Caco-2 (cell line): ENCODE measurements at places on chromosomes 6 and 20. TPM values are rescaled to one million over a fixed set of nuclear protein-coding genes. Genes with fewer than 3 reads are reported as not detected.
A peak's percentile ranks its signal among the peaks of the same experiment; 100 is the strongest.

GRCh38 chr6:143335865-143336264, 114.6 kb downstream of the ADAT2 start:
- H3K36me3 ChIP-seq = no peaks in the 10 kb centered on the region
- no peak overlapping the region for H3K27ac ChIP-seq
- H3K27me3 ChIP-seq = no peaks in the 10 kb centered on the region
- no peak for DNase-seq
- no peaks in the 10 kb centered on the region for H3K4me1 ChIP-seq

DNA sequence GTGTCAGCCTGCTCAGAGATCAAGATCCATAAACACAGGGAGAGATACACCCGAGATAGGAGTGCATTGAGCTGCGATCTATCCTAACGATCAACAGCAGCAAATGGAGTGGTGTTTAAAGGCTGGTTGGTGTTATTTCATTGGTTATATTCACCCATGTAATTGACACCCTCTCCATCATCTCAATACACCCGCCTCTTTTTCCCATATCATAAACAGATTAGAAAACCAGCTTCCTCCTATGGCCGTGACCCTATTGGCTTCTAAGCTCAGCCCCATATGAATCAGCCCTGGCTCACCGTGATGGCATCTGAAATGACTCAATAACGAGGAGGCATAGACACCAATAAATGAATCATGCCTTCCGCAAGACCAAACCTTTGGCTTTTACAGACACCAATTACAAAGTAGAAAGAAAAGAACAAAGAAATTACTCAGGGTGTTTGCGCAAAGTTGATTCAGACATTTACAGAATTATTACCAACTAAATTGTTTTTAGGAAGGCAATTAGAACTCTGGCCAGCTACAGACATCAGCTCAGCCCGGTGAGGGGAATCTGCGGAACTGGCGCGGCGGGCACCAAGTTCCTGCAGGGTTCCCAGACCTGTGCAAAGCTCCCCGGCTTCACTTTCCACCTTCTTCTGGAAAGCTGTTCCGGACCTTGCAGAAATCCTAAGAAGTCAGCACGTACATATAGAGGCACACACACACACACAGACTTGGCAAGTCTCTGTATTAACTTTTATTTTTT, 11.5 kb downstream of the PMEPA1 start:
- H3K27ac ChIP-seq = peak overlapping the region; percentile 49
- DNase-seq = peak; percentile 73
- H3K4me1 ChIP-seq = peaks cover 32% of the 10 kb centered on the region
- no peaks in the 10 kb centered on the region; the same call in none of the 2 replicates for H3K27me3 ChIP-seq
- H3K4me3 ChIP-seq = no peak overlapping the region

Gene BPIFB2
- total RNA-seq = not detected in 2 replicates

- no peaks in the 10 kb centered on the region; the same call in 1 of the 2 replicates for H3K27me3 ChIP-seq
- no peak for DNase-seq
- H3K4me1 ChIP-seq = peaks cover 8% of the 10 kb centered on the region
- no peak overlapping the region for H3K4me3 ChIP-seq
Observed at GRCh38 chr20:38872036-38872435, 54.2 kb upstream of the FAM83D start.

GRCh38 chr6:148720897-148721296, 25.9 kb upstream of the UST start:
- H3K4me3 ChIP-seq = no peak overlapping the region
- no peak overlapping the region for H3K27ac ChIP-seq

- H3K27me3 ChIP-seq = no peaks in the 10 kb centered on the region
- no peak overlapping the region for H3K27ac ChIP-seq
- no peak overlapping the region for H3K4me3 ChIP-seq
- DNase-seq = no peak
- H3K4me1 ChIP-seq = no peaks in the 10 kb centered on the region
Observed at GRCh38 chr6:129552413-129552812, 157.6 kb downstream of the ARHGAP18 start.

Gene CENPB
- total RNA-seq = 72.7 and 84.3 TPM in 2 replicates

DNA sequence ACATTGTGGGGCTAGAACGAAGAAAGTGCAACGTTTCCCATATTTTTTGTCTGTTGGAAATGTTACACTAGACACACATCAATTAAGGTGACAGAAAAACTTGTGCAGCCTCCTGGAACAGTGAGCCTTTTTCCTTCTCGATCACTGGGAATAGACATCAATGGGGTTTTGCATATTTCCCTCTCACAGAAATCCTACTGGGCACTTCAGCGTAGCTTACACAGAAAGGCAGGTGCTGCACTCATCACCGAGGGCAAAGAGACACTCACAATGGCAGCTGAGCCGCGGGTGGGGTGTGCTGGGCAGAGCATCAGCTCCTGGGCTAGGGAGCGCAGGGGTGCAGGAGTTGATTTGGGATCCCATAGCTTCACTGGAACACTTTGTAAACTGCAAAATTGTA, 64.5 kb downstream of the THBS2 start:
- H3K27ac ChIP-seq = no peak overlapping the region
- H3K4me3 ChIP-seq = no peak overlapping the region
- H3K36me3 ChIP-seq = no peaks in the 10 kb centered on the region
- DNase-seq = no peak
- no peaks in the 10 kb centered on the region for H3K4me1 ChIP-seq

GRCh38 chr6:106546261-106546690, 83.0 kb downstream of the RTN4IP1 start:
- H3K27me3 ChIP-seq = no peaks in the 10 kb centered on the region
- no peak overlapping the region for H3K4me3 ChIP-seq
- H3K36me3 ChIP-seq = no peaks in the 10 kb centered on the region
- H3K27ac ChIP-seq = peak overlapping the region; percentile 69

DNA sequence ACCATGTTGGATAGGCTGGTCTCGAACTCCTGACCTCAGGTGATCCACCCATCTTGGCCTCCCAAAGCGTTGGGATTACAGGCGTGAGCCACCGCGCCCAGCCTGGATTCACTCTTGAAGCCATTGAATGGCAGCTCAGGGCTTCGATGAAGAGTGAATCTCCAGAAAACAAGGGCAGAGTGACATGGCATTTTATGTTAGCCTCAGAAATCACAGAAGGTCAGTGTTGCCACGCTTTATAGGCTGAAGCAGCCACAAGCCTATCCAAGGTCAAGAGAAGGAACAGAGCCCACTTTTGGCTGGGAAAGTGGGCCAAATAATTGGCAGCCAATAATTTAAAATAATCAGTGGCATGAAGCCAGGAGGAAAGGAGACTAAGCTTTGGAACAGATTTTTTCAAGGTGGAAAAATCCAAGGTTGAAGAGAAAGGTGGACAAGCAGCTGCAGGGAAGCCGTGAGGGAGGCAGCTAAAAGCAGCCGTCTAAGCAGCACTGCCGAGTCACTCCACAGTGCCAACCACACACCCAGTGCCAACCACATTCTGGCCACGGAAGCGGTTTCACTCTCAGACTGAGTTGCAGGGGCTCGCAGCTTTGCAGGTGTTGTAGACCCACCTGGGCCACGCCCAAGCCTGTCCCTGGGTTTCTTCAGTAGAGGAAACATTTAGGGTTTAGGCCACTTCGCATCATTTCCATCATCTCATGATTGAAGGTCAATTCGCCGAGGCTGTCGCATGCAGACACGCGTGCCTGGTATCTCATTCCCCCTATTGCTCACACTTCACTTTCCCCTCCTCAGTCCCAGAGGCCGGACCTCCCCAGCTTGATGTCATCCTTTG, 17.4 kb upstream of the AVP start:
- H3K27ac ChIP-seq = no peak overlapping the region
- H3K4me1 ChIP-seq = 0 out of 2 replicates have a peak, but pooled peaks cover 4% of the 10 kb centered on the region
- no peak for DNase-seq

Gene TMEM200A
- total RNA-seq = 15.6 and 16.3 TPM in 2 replicates

- H3K27me3 ChIP-seq = no peaks in the 10 kb centered on the region
- H3K4me3 ChIP-seq = no peak overlapping the region
- H3K27ac ChIP-seq = no peak overlapping the region
- H3K4me1 ChIP-seq = no peaks in the 10 kb centered on the region
- no peak for DNase-seq
- no peaks in the 10 kb centered on the region for H3K36me3 ChIP-seq
Observed at GRCh38 chr20:38294076-38294591, 9.8 kb upstream of the BPI start.

DNA sequence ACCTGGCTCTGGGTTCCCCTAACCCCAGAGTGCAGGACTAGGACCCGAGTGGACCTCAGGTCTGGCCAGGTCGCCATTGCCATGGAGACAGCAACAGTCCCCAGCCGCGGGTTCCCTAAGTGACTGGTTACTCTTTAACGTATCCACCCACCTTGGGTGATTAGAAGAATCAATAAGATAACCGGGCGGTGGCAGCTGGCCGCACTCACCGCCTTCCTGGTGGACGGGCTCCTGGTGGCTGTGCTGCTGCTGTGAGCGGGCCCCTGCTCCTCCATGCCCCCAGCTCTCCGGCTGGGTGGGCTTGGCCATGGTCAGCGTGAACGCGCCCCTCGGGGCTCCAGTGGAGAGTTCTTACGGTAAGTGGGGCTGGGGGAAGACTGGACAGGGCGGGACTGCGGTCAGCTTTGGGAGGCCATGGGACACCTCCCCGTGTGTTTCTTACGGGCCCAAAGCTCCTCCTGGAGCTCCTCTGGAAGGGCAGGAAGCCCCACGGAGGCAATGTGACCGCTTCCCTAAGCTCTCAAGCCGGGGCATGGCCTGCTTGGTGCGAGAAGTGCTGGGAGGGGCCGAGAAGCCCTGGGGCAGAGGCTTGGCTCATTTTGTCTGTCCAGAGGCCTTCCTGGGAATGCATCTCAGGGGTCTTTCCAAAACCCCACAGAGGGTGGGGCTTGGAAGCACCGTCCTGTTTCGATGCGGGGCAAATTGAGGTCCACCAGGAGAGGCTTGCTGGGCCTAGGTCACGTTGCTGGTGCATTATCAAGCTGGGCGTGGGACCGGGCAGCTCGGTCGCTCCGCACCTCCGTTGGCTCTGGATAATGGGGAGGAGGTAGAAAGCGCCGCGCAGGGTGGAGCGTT, at the start of gene HNF4A:
Gene HNF4A (plus strand): TSS at position 202 of the 855 bp plus-strand sequence. CDS start 106 bp downstream, at position 308.
- H3K27ac ChIP-seq = peak within 1 kb of the TSS; percentile 98
- peak; percentile 96 for DNase-seq
- H3K4me3 ChIP-seq = peak within 1 kb of the TSS; percentile 77
- H3K4me1 ChIP-seq = peaks cover 48% of the 10 kb centered on the region
